ENCODE measurements at places on chromosomes 11 and 22.

DNA sequence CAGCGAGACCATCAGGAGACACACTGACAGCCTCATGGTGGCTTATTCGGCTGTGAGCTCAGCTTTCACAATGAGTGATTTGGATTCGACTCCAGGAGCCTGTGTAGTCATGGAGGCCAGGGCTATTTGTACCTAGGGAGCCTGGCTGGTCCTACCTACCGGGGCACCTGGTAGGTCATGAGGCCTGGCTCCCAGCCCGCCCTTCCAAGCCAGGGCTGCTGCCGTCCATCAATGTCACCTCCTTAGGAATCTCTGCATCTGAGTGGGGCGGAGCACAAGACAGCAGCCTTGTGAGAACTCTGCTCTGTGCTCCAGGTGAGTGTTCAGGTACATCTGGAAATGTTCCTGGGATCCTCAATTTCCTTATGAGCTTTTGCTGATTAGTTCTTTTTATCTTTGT, at the start of gene SCGB1D4:
Gene SCGB1D4, minus strand, starts transcription at position 101 of the 400 bp plus-strand sequence. Its CDS starts 65 bp downstream, at position 36.
- no peak for DNase-seq

DNA sequence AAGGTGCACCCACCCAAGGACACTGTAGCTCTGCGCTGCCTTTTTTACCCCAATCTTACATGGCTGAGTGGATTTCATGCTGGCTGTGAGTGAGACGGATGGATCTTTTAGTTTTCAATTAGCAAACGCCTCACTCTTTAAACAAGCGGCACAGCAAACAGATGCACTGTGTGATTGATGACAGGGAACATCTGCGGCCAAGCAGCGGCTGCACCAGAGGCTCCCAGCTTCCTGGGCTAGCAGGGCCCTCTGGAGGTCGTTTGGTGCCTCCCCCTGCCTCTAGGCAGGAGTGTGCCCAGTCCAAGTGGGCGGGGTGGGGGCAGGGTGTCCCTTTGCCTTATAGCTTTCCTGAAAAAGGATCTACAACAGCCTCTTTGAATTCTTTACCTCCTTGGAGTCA, 2.1 kb upstream of the DRD2 start:
- DNase-seq, result no peak

DNA sequence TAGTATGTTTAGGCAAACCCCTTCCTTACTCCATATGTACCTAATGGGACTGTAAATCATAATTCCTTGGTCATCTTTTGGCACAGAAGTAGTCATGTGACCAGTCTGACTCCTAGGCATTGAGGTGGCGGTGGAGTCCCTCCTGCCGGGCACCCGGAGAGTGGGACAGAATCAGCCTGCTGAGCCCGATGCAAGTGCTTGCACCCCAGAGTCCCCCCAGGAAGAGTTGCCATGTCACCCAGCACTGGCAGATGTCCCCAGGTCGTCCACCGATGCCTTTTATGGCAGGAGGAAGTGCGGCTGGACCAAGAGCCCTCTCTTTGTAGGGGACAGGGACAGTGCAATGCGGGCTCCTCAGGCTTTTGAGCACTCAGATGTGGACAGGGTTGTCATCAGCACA, 500.3 kb downstream of the NELL1 start:
- DNase-seq, result no peak

DNA sequence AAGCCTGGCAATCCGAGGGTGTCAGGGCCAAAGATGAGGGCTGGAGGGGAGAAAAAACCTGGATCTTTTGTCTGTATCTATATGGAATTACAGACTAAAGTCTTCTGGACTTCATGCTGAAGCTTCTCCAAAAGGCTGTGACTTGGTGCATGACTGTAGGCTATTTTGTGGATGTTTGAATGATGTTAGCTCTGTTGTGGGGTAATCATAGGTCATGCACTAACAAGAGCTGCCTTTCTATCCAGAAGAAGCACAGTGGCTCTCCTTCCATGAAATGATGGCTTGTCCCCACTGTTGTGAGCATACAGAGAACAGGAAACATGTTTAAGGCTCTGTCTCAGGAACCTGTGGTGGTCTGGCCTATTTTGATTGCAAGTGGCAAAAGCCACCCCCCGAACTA, 263.3 kb upstream of the PLET1 start:
- no peak for DNase-seq

DNA sequence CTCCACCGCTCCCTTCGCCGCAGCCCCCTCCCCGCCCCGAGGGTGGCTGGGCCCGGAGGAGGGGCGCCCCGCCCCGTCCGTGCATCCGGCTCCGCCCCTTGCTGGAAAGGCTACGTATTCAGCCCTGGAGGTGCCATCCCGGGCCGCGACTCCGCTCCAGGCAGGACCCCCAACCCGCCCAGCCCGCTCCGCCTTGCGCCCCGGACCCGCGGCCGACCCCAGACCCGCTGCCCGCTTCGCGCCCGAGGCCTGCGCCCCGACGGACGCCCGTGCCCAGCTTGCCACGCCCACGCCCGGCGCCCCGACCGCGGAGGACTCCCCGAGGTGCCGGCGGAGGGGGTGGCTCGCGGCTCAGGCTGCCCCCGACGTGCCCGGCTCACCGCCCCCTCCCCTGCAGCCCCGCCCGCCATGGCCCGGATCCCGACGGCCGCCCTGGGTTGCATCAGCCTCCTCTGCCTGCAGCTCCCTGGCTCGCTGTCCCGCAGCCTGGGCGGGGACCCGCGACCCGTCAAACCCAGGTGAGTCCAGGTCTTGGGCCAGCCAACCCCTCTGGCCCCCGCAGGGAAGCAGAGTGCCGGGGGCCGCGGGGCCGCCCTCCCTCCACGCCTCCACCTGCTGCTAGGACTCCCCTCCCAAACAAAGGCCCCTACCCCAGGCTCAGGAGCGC, at the start of gene ADM2:
Gene ADM2, plus strand, starts transcription at position 104 of the 667 bp plus-strand sequence. Its CDS starts 305 bp downstream, at position 409.
- DNase-seq, result peak; percentile 62

GRCh38 chr11:103530257-103530656, 421.0 kb downstream of the DYNC2H1 start:
- no peak for DNase-seq

GRCh38 chr11:13216711-13217075, 60.9 kb upstream of the BMAL1 start:
- DNase-seq, result no peak

- DNase-seq, result no peak
Measured at GRCh38 chr22:38046070-38046748, 11.0 kb upstream of the PICK1 start.

GRCh38 chr11:15936011-15936410, 420.3 kb downstream of the SOX6 start:
- no peak for DNase-seq

DNA sequence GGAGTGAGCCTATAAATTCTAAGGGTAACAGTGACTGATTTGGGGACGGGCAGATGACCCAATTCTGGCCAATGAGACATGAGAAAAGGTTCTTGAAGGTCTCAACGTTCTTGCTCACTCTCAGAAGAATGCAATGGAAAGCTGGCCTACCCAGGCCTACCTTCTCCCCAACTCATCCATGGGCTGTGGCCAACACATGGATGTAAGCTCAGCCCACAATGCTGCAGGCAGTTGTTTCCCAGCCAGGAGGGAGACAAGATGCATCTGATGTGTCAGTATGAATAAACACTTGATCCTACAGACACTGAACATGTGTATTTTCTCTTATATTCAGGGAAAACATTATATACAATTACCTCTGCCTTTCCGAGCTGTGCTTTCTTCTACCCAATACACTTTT, 24.4 kb downstream of the PI4KA start:
- DNase-seq, result no peak

DNA sequence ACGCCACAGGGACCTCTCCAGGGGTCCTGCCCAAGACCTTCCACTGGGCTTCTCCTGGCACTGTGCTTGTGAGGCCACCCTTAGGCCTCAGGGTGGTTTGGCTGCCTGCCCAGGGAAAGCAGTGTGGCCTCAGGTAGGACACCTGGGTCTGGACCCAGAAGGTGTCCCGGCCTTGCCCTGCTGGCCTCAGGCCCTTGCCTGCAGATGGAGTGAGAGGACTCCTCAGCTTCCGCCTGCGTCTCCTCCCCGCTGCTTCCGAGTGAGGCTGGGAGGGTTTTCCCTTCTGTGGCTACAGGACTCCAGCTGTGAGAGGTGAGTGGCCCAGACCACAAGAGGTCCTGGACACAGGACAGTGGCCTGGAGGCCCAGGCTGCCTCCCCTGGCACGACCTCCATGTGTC, 60.4 kb downstream of the WNT7B start:
- DNase-seq, result no peak

DNA sequence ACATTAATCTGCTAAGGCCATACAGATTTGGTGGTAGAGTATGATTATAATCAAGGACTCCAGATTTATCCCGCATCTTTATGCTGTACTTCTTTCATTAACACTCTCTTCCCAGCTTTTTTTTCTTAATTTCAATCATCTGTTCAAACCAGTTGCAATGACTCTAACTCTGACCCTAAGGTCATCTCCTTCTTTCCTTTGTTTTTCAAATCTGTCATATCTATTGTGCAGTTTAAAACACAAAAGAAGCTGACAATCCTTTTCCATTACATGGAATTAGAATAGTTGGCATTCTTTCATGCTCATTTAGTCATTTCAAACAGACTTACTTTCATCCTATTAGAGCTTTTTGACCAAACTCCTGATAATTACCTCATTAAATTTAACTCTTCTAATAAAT, 53.6 kb upstream of the GRM5 start:
- no peak for DNase-seq

DNA sequence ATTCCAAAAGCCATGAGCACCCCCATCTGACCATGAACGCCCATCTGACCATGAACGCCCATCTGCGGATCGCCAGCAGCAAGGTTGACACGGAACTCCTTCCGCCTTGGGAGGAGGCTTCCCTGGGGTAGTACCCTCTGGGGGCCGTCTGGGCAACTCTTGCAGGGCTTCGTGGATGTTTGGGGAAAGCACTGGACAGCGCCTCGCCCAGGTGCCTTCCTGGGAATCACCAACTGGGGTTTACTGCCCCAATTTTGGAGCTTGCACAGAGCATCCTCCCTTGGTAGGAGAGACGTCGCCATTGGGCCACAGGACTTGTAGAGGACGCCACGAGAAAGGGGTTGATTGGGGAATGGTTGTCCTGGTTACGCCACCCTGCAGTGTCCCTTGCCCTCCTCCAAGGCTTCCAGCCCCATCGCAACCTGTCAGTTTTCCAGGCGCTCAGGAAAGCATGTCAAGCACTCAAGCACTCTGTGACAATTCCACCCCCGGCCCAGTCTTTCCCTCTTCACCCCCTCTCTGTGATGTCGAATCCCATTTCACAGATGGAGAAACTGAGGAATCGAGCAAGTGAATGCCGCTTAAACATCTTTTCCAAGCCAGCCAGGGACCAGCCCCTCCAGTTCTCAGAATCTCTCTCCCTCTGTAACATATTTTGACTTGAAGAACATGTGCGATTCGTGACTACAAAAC, 914 bp upstream of the PRDM11 start:
- peak; percentile 3 for DNase-seq

- DNase-seq, result no peak
Measured at GRCh38 chr11:78350646-78351165, 66.9 kb downstream of the GAB2 start.

DNA sequence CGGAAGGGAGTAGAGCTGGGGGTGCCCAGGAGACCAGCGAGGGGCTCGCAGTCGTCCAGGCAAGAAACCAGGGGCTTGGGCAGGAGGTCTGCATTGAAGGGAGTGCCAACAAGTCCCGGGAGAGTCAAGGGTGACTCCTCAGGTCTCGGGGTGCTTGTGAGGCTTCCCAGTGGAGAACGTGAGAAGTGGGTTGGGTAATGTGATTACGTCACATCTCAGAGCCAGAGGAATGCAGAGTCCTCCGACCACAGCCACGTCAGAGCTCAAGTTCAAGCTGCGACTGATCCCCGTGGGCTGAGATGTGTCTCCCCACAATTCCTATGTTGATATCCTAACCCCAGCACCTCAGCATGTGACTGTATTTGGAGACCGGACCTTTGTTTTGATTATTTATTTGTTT, 89.7 kb upstream of the SHANK2 start:
- DNase-seq, result no peak

DNA sequence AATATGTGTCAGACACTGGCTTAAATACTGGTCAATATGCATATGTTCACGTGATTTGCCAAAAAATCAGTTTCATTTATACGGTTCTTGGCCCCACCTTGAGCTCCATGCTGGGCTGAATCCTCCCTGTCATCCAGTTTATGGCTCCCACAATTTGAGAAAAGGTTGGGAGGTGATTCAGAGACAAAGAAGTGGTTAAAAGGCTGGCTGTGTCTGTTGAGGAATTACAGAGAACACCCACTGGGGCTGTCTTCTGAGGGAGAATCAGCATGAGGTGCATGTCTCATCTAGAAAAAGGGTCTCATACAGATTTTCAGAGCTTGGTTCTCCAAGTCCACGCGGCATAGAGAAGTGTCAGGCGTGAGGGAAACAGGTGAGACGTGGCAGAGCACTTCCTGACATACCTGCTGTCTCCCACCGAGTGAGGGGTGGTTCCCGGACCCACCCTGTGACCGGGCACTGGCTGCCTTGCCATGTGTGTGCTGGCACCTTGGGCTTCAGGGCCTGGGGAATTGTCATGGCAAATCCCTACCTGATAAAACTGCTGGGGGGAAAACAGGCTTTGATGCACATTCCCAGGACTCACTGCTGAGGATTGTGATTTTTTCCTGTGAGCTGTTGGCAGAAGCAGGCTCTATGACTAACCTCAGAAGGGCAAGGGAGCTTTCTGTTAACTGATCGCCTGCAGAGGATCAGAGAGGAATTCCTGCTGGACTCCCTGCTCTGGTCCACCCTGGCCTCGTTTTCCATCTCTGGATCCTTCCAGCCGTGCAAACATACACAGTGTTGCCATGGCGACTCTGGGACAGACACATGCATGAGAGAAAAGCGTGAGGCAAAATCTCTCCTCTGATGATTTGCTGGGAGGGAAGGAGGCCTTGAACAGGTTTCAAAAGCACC, 223.6 kb downstream of the ADAMTS15 start:
- DNase-seq, result no peak

DNA sequence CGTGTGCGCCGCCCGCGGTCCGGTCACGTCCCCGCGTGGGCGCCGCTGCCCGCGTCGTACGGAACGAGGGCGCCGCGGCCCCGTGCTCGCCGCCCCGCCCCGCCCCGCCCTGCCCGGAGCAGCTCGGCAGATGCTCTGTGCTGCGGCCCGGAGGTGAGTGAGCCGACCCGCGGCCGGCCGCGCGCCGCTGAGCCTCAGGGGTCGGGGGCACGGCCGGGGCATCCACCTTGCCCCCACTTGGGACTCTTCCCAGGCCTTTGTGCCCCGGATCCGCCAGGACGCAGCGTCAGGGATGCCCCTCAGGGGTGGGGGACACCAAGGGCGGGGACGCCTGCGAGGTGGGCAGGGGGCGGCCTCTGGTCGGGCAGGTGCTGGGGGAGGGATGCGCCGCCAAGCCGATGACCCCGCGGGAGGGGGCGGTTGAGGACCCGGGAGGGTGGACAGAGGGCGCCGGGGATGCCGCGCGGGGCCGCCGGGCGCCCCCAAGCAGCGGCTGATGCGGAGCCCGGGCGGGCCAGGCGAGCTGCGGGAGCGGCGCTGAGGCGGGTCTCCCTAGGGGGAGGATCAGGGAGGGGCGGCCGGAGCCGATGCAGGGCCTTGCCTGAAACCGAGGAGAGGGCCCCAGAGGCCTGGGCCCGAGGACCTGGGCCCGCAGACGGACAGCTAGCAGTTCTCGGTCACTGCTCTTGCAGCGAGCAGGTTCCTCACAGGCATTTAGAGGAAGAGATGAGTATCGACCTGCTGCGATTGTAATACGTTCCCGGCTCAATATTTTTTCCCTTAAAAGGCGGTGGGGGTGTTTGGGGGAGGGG, at the start of gene GNAZ:
Gene GNAZ, plus strand, starts transcription at position 102 of the 812 bp plus-strand sequence. CDS start 25,177 bp downstream, outside the sequence.
- no peak for DNase-seq
